ENCODE measurements at places on chromosomes 12 and 14.

GRCh38 chr14:94380225-94381148 is 7.9 kb downstream of the SERPINA1 start:
- DNase-seq = no peak

- no peak for DNase-seq
Measured at GRCh38 chr12:68250454-68250853, 3.0 kb downstream of the IL22 start.

DNA sequence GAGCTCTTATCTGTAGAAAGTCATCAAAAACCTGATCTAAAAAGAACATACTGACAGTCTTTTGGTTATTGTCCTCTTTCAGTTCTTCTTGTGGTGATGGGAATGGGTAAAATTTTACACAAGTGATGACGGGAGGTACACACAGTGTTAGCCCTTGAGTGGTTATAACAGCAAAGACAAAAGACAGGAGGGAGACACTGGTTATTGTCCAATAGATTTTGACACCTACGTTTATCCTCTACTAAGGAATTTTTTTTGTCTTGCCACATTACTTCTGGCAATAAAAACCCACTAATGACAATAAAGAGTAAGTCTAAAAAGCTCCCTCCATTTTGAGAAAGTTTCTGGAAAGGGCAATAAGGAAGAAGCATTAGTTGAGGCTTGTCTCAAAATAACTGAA is 47.7 kb upstream of the CMAS start:
- DNase-seq = no peak

DNA sequence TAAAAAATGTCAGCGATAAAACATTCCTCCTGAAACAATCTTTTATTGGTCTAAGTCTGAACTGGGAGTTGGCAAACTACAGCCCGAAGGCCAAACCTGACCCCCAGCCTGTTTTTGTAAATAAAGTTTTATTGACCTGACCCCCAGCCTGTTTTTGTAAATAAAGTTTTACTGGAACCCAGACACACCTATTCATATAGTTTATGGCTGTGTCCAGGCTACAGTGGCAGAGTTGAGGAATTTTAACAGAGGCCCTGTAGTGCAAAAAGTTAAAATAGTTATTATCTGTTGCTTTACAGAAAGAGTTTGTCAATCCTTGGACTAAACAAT is 12.1 kb upstream of the SCARB1 start:
- no peak for DNase-seq

DNA sequence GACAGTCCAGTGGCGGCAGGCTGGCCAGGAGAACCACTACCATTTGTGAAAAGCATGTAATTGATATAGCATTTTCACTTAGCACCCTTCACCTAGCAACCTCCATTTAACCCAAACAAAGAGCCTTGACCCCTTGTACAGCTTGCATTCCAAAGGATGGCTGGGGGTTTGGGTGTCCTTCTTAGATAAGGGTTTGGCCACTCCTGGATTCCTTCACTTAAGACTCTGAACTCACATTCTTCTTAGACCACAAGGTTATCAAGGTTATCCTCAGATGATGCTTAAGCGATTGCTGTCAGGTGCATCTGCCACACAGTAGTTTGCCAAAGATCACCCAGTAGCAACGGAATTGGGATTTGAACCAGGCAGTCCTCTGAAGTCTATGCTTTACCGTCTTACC is 102.8 kb downstream of the ZNF664 start:
- no peak for DNase-seq

Data from activated naive CD4-positive, alpha-beta T cell treated with Interleukin-2 at 50 U/mL for 16 hours (primary cell).